Stimulated activated CD8-positive, alpha-beta memory T cell treated with anti-CD3 and anti-CD28 coated beads, Interleukin-15, amount 100 ng/mL, for 24 hours (primary cell): ENCODE measurements at places on chromosomes 12 and 14.

DNA sequence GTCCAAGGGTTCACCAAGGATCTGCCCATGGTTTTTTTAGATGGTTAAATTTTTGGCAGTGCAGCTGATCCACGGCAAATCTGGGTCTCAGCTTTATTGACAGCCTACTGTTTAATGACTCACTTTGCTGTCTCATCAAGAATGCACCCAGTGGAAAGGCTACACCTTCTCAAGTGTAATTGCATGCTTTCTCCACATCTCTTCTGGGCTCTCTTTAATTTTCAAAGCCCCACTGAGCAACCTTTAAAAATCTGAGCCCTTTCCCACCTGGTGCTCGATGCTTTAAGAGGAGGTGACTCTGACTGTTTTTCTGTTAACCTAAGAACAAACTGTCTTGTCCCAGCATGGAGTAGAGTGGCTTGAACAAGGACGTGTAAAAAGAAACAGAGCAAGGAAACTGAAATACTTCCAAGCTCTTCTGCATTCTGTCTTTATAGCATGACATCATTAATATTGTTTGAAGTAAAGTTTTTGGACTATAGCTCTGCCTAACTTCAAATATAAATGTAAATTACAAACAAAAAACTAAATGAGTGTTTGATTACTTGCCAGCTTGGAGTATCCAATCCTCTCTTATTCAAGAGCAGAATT lies 214.2 kb upstream of the KRR1 start:
- DNase-seq: no peak

GRCh38 chr12:12693111-12693671 lies 2.8 kb downstream of the GPR19 start:
- DNase-seq: no peak

GRCh38 chr12:130401703-130402102 lies 64.0 kb downstream of the PIWIL1 start:
- DNase-seq: no peak

GRCh38 chr12:131773582-131774221 lies 54.5 kb upstream of the MMP17 start:
- DNase-seq: no peak

GRCh38 chr14:92601757-92602417 lies 88.3 kb downstream of the RIN3 start:
- no peak for DNase-seq

- DNase-seq: no peak
Measured at GRCh38 chr12:99498756-99499155, 148.8 kb upstream of the GARIN6 start.

- no peak for DNase-seq
Measured at GRCh38 chr14:93944348-93945069, 17.4 kb downstream of the FAM181A start.

- no peak for DNase-seq
Measured at GRCh38 chr12:66119229-66119869, 11.2 kb downstream of the LLPH start.

DNA sequence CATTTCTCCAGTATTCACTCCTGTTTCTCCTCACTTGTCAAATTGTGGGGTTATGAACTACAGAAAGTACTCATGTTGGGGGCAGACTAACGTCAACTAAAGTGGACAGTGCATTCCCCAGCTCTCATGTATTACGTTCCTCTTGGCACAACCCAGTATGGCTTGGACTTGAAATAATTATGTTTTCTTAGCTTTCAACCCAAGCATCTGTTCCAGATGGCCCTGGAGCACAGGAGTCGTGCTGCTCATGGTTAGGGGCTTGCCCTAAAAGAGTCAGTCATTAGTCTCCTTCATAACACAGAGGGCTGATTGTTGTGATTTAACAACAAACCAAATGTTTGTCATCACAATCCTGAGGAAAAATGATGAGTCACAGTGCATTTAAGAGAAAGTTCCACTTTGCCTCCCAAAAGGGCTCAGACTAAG lies 154.4 kb downstream of the RPAP3 start:
- DNase-seq: no peak

DNA sequence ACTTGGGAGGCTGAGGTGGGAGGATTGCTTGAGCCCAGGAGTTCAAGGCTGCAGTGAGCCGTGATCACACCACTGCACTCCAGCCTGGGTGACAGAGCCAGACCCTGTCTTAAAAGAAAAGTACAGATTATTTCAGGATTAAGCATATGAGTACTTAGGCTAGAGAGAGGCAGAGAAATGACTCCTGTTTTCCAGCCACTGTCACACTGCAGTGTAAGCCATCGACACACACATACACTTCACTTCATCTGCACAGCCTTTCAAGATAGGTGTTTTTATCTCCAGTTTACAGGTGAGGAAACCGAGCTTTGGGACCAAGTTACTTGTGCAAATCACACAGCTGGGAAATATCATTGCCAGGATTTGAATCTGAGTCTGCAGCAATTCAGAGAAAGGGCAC lies 77.2 kb downstream of the ETV6 start:
- DNase-seq: no peak

- no peak for DNase-seq
Measured at GRCh38 chr12:47725893-47726292, 603 bp upstream of the ENDOU start.

DNA sequence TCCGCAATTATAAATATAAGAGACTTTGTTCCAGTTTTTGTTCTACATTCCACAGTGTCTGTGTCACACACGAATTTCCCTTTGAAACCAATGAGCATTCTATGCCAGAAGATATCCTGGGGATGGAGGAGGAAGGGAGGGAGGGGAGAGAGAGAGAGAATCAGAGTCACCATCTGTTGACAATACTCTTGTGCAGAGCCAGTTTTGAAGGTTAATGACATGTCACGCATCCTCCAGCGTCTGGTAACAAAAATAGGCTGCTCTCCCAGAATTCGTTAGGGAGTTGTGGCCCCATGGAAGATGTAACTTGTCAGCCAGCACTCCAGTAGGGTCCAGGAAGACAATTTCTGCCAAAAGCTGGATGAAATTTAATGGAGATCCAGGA lies 213.5 kb upstream of the KRR1 start:
- DNase-seq: no peak

DNA sequence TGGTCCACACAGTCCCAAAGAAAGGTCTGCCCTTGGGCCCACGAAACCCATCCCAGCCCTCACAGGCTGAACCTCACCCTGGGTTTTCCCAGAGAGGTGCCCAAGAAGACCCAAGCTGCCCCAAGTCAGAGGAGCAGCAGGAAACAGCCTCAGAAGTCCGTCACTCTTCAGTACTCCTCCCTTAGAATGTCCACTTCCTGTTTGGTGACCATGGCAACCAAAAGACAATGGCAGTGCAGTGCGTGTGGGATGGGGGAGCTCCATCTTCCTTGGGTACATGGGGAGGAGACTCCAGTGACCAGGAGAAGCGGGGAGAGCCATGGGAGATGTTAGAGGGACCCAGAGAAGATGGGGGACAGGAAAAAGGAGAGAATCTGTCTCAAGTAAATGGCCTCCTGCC lies 11.3 kb downstream of the SELPLG start:
- no peak for DNase-seq

DNA sequence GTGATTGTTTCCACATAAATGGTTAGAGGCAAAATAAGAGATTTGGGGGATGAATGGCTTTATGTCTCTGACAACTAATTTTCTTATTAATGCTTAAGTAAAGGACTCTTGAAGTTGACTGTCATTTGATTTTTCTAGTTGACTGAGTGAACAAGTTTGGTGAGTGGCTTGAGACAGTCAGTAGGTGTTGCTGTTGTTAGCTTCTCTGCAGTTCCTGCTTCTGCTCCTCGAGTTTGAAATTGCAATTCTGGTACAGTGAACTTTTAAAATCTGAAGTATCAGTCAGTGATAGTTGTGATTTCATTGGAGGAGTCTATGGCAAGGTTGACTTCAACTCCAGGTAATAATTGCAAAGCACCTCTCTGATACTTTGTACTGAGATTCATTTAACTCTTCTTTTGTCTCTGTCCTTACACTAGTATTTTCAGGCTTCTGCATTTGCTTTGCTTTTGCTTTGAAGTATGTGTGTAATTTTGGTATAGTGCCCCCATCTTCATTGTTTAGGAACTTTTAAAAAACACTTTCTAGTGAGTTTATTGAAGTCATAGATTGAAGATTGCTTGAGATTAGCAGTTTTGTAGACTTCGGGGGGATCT lies 415.5 kb downstream of the PCNX1 start:
- DNase-seq: no peak

DNA sequence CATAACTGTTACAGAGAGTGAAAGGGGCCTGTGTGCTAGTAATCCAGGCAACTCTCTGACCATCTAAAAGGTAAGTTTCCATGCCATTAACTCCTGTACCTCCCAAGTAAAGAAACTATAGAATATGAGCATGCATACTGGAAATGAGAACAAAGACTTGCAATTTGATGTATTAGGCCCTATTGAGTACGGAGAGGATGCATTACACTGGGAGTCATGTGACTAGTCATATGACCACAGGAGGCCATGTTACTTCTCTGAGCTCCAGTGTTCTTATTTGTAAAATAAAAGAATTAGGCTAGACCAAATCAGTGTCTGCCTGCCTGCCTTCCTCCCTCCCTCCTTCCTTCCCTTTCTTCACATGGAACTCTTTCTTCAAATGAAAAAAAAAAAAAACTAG lies 440.1 kb upstream of the CCDC196 start:
- no peak for DNase-seq
